Caki2 (cell line): ENCODE measurements at places on chromosomes 6 and 20. TPM values are rescaled to one million over a fixed set of nuclear protein-coding genes. Genes with fewer than 3 reads are reported as not detected.

- DNase-seq = no peak
These were observed 4.9 kb downstream of the OLIG3 start for GRCh38 chr6:137489046-137490005.

POU3F2 gene
- 0.61 TPM in 1 of 2 replicates, not detected in the other for total RNA-seq

DNA sequence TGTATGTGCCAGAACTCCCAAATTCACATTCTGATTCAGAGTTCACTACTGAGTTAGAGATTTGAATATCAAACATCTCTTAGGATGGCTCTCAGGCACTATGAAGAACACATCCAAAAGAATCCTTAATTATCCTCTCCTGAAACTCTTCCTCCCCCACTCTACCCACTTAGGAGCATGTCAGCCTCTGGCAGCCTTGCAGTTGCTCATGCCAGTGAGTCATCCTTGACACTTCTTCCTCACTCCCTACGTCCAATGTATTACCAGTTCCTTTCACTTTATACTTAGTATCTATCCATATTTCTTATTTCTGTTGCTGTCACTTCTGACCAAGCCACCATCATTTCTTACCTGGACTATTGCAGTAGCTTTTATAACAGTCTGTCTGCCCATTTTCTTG, 192.0 kb upstream of the IMPG1 start:
- no peak for DNase-seq

RHAG gene
- not detected in 2 replicates for total RNA-seq

DNA sequence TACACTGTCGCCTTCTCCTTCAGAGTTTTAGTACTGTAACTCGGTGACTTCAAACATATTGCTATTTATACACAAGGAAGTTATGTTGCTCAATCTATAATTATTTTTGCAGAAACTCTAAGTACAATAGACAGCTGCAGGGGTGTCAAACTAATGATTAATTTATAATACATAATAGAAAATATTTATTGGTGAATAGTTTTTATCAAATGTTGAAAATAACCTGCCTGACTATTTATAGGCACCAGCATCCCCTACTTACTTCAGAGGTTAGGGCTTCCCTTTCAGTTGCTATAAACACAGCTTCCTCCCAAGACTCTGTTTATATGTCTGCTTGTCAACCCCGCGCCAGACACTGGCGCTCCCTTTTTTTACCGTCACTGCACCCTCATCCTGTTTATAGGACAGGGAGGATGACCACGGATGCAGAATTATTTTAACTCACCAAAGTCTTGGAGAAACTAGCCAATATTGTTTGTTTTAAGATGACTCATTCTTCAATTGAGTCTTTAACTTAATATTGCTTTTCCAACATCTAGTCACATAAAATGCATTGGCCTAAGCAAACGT, 225.0 kb downstream of the ALDH8A1 start:
- peak; percentile 50 for DNase-seq

BPIFA1 gene
- total RNA-seq = not detected in 2 replicates

DNA sequence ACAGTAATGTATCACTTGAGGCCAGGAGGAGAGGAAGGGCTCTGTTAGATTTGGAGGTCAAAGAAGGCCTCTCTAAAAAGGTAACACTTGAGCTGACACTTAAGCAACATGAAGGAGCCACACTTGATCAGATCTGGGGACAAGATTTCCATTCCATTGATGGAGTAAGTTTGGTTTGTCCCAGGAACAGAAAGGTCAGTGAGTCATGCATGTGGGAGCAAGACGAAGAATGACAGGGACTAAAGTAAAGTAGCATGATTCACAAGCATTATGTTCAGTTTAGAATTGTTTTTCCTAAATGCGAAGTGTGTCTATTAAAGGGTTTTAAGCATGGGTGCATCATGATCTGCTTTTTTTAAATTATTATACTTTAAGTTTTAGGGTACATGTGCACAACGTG, 47.4 kb downstream of the COL21A1 start:
- no peak for DNase-seq

GRCh38 chr20:61129311-61129710, 122.8 kb upstream of the CDH4 start:
- no peak for DNase-seq
